HFFc6 (cell line): ENCODE measurements at places on chromosomes 3 and 15.
A peak's percentile ranks its signal among the peaks of the same experiment; 100 is the strongest.

- no peaks in the 10 kb centered on the region for H3K4me1 ChIP-seq
- H3K27ac ChIP-seq = no peak overlapping the region
- H3K4me3 ChIP-seq = no peak overlapping the region
- 0 out of 2 replicates have a peak, but pooled peaks cover 5% of the 10 kb centered on the region for H3K36me3 ChIP-seq
- DNase-seq = no peak
Observed at GRCh38 chr15:85162237-85162636, 180.6 kb downstream of the PDE8A start.

GRCh38 chr3:19645093-19645492 is 288.9 kb downstream of the EFHB start:
- no peaks in the 10 kb centered on the region for H3K4me1 ChIP-seq
- H3K27ac ChIP-seq = no peak overlapping the region
- no peaks in the 10 kb centered on the region for H3K27me3 ChIP-seq
- DNase-seq = no peak
- no peaks in the 10 kb centered on the region for H3K36me3 ChIP-seq

DNA sequence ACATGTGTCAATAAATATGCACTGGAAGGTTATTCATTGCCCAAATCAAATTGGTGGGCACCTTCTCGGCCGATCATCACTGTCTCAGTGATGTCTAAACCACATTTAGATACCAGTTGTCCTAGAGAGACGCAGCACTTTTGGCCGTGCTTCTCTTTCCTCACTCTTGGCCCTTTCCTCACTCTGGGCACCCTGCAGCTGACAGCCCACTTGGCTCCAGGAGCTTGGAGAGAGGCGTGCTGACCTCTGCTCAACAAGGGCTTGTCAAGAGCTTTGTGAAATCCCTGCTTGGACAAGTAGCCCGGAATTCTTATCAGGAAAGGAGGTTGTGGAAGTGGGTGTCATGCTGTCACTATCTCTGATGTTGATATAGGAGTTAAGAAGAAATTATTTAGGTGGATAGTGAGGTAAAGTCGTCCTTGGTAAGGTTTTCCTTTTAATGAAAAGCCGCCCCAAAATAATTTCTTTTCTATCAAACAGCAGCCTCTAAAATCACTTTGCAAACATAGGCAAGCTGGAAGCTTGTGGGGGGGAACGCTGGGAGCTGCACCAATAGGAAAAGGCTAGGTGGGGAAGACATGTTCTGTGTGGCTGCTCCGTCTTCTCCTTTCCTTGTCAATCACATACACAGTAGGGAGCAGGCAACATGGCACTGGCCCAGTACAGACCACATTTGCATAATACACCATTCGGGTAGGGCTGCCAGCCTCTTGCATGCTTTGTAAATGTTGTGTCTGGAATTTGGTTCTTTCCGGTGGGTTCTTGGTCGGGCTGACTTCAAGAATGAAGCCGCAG is 126.8 kb upstream of the UBE3A start:
- no peak overlapping the region for H3K4me3 ChIP-seq
- DNase-seq = no peak
- H3K27ac ChIP-seq = no peak overlapping the region
- no peaks in the 10 kb centered on the region for H3K4me1 ChIP-seq
- H3K36me3 ChIP-seq = 0 out of 2 replicates have a peak, but pooled peaks cover 5% of the 10 kb centered on the region
- peaks cover 12% of the 10 kb centered on the region for H3K27me3 ChIP-seq

- peaks cover 5% of the 10 kb centered on the region; the same call in 1 of the 2 replicates for H3K27me3 ChIP-seq
- DNase-seq = no peak
- no peaks in the 10 kb centered on the region for H3K36me3 ChIP-seq
- no peak overlapping the region for H3K4me3 ChIP-seq
Observed at GRCh38 chr3:134860141-134860540, 65.1 kb downstream of the EPHB1 start.

GRCh38 chr3:58495101-58495500 is 3.2 kb downstream of the KCTD6 start:
- H3K36me3 ChIP-seq = peaks cover 5% of the 10 kb centered on the region; the same call in 1 of the 2 replicates
- H3K4me3 ChIP-seq = peak overlapping the region; percentile 50
- peak; percentile 33 for DNase-seq
- H3K27me3 ChIP-seq = no peaks in the 10 kb centered on the region; the same call in none of the 2 replicates
- H3K4me1 ChIP-seq = peaks cover 62% of the 10 kb centered on the region

DNA sequence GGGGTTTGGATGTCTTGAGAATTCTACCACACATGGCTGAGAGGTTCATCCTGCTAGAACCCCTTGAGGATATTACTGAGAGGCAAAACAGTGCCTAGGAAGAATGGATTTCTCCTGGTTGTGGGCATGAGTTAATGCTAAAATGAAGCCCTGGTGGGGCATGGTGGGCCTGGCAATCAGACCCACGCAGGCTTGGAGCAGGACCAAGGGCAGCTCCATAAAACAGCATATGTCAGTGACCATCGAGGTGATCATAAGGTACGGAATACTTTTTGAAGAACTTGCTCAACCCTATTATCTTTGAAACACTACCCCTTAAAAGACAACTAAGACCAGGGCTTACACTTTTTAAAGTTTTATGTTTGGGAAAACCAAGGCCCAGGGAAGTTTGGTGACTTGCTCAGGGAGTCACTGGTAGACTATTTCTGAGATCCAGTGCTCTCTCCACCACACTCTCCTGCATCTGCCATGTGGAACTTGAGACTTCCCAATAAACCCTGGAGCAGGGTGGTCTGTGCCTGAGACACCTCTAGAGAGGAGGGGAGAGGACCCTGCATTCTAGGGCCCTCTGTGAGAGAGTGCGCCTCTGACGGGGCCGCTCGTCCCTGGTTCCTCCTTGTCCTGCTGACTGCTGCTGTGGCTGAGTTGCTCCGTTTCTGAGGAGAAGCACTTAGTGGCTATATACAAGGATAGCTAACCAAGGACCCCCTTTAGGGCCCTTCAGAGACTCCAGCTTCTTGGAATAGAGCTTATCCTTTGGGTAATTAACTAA is 28.0 kb upstream of the TIMP4 start:
- no peak for DNase-seq
- H3K4me1 ChIP-seq = peaks cover 21% of the 10 kb centered on the region
- peaks cover 12% of the 10 kb centered on the region for H3K36me3 ChIP-seq
- no peak overlapping the region for H3K4me3 ChIP-seq
- peaks cover 8% of the 10 kb centered on the region; the same call in 1 of the 2 replicates for H3K27me3 ChIP-seq

- no peak overlapping the region; the same call in 1 of the 2 replicates for H3K4me3 ChIP-seq
- peaks cover 15% of the 10 kb centered on the region for H3K36me3 ChIP-seq
- DNase-seq = peak; percentile 75
Observed at GRCh38 chr3:31041161-31041978, 146.9 kb upstream of the GADL1 start.
